A549 treated with RU486 at 1 μM for 4 hours (cell line): ENCODE measurements at places on chromosomes 16 and 17. TPM values are rescaled to one million over a fixed set of nuclear protein-coding genes. Genes with fewer than 3 reads are reported as not detected.

Gene TXNL4B
- 18.5 to 27.6 TPM (median 20.6 TPM) in 5 replicates for total RNA-seq

Gene PYY
- total RNA-seq: 0.17 TPM in 1 of 5 replicates, not detected in the others

Gene LIG3
- total RNA-seq: 16.4 to 21.7 TPM (median 18.2 TPM) in 5 replicates

Gene RNF222
- not detected in 5 replicates for total RNA-seq

Gene TUBG2
- total RNA-seq: 16.9 to 25.5 TPM (median 22.6 TPM) in 5 replicates

Gene KRT27
- total RNA-seq: not detected in 5 replicates

Gene RAB26
- 2.7 to 5.0 TPM (median 4.0 TPM) in 5 replicates for total RNA-seq

Gene EFNB3
- 0.85 to 1.9 TPM (median 1.7 TPM) in 5 replicates for total RNA-seq

Gene ADGRG3
- total RNA-seq: 0.16 to 0.79 TPM (median 0.62 TPM) in 5 replicates

Gene ZNF205
- total RNA-seq: 9.2 to 14.3 TPM (median 13.2 TPM) in 5 replicates

Gene PMFBP1
- total RNA-seq: 0.05 to 0.14 TPM (median 0.13 TPM) in 3 of 5 replicates, not detected in the others

Gene FGF11
- 0.74 to 1.4 TPM (median 1.2 TPM) in 5 replicates for total RNA-seq

Gene KRTAP2-2
- not detected in 5 replicates for total RNA-seq

Gene KIF18B
- total RNA-seq: 27.9 to 41.2 TPM (median 36.3 TPM) in 5 replicates

Gene ENPP7
- total RNA-seq: not detected in 5 replicates

Gene RRAD
- 7.4 to 17.6 TPM (median 12.5 TPM) in 5 replicates for total RNA-seq

Gene TBC1D3C
- total RNA-seq: not detected in 5 replicates

Gene GUCY2D
- 0.29 to 0.33 TPM in 2 of 5 replicates, not detected in the others for total RNA-seq

Gene IGFALS
- total RNA-seq: 0.05 TPM in 1 of 5 replicates, not detected in the others

Gene OR1F1
- total RNA-seq: 0.23 to 0.48 TPM (median 0.29 TPM) in 5 replicates

Gene SUMO2
- total RNA-seq: 369 to 399 TPM (median 390 TPM) in 5 replicates

Gene NPIPA5
- total RNA-seq: 0.51 to 6.0 TPM (median 1.3 TPM) in 4 of 5 replicates, not detected in the other

Gene ASGR1
- 1.0 to 1.5 TPM (median 1.3 TPM) in 5 replicates for total RNA-seq

Gene CD300LB
- 0.05 to 0.13 TPM (median 0.07 TPM) in 3 of 5 replicates, not detected in the others for total RNA-seq

Gene CACNG3
- not detected in 5 replicates for total RNA-seq

Gene FBXO39
- total RNA-seq: not detected in 5 replicates

Gene KLHL36
- total RNA-seq: 17.0 to 25.9 TPM (median 22.9 TPM) in 5 replicates

Gene ADORA2B
- 10.9 to 17.7 TPM (median 15.5 TPM) in 5 replicates for total RNA-seq

Gene KCNG4
- total RNA-seq: not detected in 5 replicates

Gene SOX15
- total RNA-seq: 0.16 to 0.30 TPM (median 0.19 TPM) in 5 replicates

Gene GNG13
- not detected in 5 replicates for total RNA-seq

Gene NEUROD2
- not detected in 5 replicates for total RNA-seq

Gene SMIM36
- not detected in 5 replicates for total RNA-seq

Gene KRT222
- total RNA-seq: 0.30 to 0.59 TPM (median 0.38 TPM) in 4 of 5 replicates, not detected in the other

Gene KLHDC4
- 33.8 to 44.1 TPM (median 39.2 TPM) in 5 replicates for total RNA-seq

Gene FOXO3B
- 3.7 to 5.4 TPM (median 5.1 TPM) in 5 replicates for total RNA-seq

Gene PITPNM3
- total RNA-seq: 1.6 to 2.2 TPM (median 1.8 TPM) in 5 replicates

Gene TPSB2
- total RNA-seq: not detected in 5 replicates

Gene AOC3
- total RNA-seq: 0.82 to 1.6 TPM (median 1.1 TPM) in 5 replicates

Gene BCL6B
- total RNA-seq: 0.09 TPM in 1 of 5 replicates, not detected in the others

Gene CCL7
- total RNA-seq: 0.24 to 0.69 TPM (median 0.26 TPM) in 5 replicates

Gene NOL11
- total RNA-seq: 72.1 to 88.4 TPM (median 83.1 TPM) in 5 replicates

Gene SRCIN1
- total RNA-seq: 1.7 to 3.0 TPM (median 2.9 TPM) in 5 replicates

Gene CAPNS2
- not detected in 5 replicates for total RNA-seq

Gene KRTAP4-1
- total RNA-seq: 0.17 to 0.25 TPM (median 0.24 TPM) in 4 of 5 replicates, not detected in the other

Gene KRTAP2-1
- total RNA-seq: not detected in 5 replicates
